ENCODE measurements at places on chromosomes 5 and 9.

DNA sequence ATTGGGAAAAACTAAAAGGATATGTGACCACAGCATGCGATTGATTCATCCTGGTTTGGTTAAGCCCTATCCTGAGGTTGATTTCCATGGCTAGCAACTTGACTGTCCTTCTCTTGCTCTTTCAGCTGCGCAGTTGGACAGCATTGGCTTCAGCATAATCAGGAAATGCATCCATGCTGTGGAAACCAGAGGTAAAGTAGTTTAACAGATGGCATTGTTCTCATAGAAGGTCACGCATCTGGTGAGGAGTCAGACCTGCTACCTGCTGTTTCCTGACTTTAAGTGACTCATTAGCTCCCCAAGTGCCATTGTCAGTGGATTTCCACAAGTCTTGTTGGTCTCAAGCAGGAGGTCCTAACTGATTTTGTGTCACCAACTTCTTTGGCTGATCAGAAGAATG, 266.9 kb downstream of the ARHGAP26 start:
- no peak for DNase-seq

DNA sequence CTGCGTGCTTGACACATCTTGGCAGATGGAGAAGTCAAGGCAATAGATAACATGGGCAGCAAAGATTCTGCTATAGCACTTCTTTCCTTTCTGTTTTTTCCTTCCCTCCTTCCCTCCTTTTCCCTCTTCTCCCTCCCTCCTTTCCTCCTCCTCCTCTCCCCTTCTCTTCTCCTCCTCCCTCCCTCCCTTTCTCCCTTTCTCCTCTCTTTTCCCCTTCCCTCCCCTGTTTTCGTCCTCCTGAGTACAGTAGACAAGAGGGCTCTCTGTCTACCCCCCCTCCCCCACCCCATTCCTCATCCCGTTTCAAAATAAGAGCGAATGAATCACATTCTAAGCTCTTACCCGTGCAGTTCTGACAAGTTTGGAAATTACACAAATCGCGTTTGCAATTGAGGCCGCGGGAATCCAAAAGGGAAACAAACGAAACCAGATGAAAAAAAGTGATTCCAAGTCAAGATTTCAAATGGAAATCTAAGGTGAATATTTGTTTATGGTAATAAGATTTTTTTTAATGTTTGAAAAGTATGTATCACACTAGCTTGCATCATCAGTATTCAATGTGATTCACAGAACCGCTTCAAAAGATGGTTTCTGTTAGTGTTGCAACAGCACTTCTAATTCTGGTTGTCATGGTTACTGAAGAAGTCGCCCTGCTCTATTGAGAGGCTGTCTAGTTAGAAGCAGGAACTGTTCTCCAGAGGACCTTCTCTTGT, 1.3 kb downstream of the NIM1K start:
- DNase-seq = peak; percentile 94

DNA sequence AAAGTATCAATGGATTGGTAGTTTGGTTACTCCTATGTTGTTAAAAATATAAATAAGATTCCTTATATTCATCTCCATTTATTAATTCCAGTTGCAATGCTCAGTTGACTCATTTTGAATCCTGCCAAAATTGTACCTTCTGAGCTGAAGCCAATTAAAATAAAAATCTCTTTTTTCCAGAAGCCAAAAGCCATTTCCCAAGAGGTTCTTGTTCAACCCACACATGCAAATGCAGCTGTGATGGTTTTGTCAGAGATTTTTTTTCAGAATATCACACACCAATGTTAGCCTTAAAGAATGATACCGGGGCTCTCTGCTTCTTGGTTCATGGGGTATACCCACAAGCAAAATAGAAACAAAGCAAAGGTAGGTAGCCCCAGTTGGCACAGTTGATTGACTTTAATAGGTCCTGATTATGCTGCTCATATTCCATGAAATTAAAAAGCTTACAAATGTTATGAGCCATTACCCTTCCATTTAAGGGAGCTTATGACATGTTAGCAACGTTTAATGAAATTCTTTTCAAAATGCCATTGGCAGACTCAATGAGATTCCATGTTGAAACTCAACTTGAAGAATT, 208.0 kb downstream of the SGCD start:
- no peak for DNase-seq

- no peak for DNase-seq
Observed at GRCh38 chr9:130478736-130479575, 34.2 kb downstream of the ASS1 start.

All from RKO (cell line).